ENCODE measurements at places on chromosomes 2 and 18.

DNA sequence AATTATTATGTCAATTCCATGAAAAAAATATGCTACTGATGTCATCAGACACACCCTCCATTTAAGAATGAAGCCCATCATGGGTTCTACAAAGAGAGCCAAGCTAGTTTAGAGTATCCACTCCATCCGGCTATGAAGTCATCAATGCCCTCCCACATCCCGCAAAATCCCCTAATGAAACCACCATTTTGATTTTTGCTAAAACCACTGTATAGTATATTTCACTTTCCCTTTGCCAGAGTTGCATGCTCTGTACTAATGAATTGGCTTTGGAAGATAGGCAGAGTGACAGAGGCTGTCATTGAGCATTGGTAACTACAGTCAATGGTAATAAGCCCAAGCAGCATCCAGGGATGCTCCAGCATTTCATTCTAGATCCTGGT is 118.6 kb downstream of the ANKRD44 start:
- no peak for DNase-seq

DNA sequence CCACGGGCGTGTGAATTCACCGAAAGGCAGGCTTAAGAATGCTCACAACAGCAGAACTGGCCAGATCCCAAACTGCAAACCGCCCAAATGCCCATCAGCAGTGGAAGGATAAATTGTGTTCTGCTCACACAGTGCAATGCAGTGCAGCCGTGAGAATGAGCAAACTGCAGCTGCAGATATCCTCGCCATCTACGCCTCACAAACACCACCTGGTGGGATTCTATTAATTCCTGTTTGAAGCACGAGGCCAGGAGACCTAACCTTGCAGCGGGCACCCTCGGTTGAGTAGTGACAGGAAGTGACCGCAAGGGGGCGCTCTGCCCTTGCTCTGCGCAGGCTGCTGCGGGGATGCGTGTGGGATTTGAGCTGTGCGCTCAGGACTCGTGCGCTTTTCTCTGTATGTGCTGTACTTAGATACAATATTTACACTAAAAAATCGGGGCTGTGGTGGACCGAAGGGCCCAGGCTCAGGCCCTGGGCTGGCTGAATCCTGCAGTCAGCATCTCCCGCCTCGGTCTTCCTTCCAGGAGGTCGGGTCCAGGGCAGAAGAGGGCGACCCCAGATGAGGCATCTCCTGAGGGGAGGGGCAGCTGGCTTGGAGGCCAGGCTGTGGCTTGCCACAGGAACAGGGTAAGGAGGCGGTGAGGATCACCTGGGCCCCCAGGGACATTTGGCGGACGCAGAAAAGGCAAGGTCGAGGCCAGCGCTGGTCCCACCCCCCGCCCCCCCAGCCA is 19.8 kb upstream of the PDIA6 start:
- peak; percentile 84 for DNase-seq

DNA sequence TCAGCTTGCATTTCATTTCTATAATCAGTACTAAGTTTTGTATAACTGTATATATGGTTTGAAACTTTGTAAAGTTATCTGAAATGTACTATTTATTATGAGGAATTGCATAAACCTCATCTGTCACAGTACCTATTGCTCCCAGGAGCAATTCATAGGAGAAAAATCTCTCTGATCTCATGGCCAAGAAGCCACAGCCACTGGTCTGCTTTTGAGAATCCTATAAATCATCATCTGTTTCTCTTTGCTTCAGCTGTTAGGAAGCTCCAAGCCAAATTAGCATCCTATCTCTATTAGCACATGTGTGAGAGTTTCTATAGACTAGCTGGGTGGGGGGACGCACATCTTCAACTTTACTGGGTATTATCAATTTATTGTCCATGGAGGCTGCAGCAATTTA is 210.3 kb downstream of the CYP26B1 start:
- no peak for DNase-seq

- DNase-seq, result no peak
These were observed 454.4 kb upstream of the ACVR2A start for GRCh38 chr2:147390475-147390874.

DNA sequence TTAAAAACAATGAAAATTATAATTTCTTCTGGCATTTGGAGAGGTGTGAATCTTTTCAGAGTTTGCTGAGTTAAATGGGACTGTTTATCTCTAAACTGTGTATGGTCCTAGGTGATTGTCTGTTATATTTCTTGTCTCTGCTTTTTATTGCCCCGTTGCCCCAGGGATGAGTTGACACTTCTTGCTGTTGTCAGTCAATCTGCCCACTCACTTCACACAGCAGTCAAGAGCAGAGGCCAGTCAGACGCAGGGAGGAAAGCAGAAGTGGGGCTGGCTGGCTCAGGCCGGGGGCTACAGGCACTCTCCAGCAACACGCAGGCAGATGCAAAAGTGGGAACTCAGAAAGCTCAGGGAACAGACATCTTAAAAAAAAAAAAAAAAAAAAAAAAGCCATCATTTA is 365.2 kb downstream of the CLIP4 start:
- DNase-seq, result no peak

- DNase-seq, result no peak
These were observed 196.6 kb downstream of the PMAIP1 start for GRCh38 chr18:60096428-60096827.

DNA sequence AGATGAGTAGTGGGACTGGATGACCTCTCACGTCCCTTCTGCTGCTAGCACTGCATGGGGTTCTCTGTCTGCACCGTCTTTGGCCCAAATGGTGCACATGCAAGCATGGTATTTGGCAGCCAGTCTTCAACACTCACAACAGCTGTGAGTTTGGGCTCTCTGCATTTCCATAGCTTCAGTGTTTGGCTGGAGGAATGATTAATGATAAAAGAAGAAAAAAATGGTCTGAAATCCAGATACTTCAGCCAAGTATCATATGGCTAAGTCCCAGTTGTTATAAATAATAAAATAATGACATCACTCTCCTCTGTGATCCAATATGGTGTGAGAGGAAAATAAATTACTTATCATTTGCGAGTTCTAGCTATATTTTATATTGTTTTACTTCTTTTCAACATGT is 173.3 kb downstream of the DCDC2C start:
- no peak for DNase-seq

GRCh38 chr2:22518641-22519040 is 866.3 kb upstream of the KLHL29 start:
- DNase-seq, result no peak

- DNase-seq, result no peak
These were observed 157.3 kb upstream of the APCDD1 start for GRCh38 chr18:10297086-10297485.

DNA sequence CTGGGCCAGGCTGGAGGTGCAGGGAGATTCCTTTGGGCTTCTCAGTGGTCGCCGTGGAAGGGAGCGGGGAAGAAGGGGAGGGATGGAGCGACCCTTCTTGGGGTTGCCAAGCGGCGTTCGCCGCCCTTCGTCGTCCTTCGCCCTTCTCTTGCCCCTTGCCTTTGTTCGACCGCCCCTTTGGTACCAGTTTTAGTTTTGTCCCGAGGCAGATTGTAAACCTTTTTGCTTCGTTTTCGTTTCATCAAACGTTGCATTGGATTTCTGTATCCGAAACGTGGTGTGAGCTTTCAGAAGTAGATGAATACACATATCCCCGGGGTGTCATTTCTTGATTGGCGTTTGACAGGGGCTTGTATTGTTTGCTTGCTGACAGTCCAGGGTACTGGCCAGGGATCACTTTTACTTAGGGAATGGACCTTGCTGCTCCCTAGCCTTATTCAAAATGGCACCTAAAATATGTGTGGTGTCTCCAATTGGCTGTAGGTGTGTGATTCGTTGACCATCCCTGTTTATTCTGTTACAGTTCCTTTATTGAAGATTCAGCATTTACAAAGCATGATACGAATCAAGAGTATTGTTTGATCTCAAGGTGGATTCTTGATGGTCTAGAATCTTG is 788 bp downstream of the USP14 start:
- no peak for DNase-seq

DNA sequence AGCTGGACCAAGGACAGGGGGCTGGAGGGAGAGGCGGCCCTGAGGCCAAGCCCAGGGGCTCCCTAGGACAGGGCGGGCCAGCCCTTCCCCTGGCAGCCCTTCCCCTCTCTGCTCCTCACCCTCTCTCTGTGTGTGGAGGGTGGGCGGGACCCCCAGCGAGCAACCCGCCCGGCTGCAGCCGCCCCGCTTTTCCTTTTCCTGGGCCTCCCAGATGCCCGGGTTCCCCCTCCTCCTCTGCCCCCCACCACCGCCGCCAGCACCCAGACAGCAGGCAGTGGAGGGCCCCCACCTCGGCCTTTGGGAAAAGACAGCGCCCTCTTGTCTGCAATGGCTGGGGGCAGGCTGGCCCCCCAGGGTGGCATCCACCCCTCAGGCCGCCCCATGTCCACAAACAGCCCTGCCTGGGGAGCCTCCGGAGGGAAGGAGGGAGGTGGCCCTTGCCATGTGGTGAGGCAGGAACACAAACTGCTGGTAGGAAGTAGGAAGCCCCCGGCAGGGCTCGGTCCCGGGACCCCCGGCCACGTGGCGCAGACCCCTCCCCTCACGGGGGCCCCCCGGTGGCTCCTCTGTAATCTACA is 135.1 kb upstream of the CTDP1 start:
- no peak for DNase-seq

DNA sequence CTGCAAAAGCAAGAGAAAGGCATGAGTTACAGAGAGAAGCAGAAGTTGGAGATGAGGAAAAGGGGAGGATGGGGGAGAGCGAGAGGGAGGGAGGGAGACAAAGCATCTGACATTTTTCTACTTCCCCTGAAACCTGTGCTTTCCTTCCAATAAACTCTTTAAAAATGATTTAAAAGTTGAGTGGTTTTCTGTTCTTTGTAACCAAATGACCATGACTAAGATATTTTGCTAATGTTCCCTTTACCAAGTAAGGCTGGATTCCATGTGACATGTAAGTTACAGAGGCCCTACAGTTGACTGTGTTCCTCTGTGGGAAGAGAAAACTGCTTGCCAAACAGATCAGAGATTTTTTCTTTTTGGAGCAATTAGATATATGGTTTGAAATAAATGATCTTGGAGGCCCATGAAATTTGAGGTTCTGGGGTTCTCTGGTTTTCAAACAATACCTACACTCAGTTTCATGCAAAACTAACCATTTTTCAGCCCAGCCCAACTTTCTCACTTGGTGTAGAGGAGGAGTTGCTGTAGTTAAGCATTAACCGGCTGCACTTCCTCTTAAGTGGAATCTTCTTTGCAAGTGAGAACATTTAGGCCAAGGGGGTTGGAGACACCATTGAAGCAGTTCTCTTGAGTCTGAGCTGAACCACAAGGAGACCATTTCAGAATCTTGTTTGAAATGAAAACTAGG is 34.5 kb downstream of the INSIG2 start:
- DNase-seq, result no peak

GRCh38 chr2:34098256-34098655 is 499.2 kb upstream of the FAM98A start:
- DNase-seq, result no peak

- no peak for DNase-seq
These were observed 500.8 kb upstream of the ZEB2 start for GRCh38 chr2:145020694-145021093.

- DNase-seq, result peak; percentile 89
These were observed 5.1 kb upstream of the MIB1 start for GRCh38 chr18:21735452-21736015.

GRCh38 chr18:27411911-27412310 is 226.8 kb upstream of the CHST9 start:
- no peak for DNase-seq

- no peak for DNase-seq
These were observed 37.1 kb downstream of the EVA1A start for GRCh38 chr2:75523313-75524275.

- DNase-seq, result no peak
These were observed 45.2 kb downstream of the ACVR1 start for GRCh38 chr2:157830696-157831570.

GRCh38 chr2:233689031-233689430 is 3.7 kb upstream of the UGT1A6 start:
- DNase-seq, result no peak

DNA sequence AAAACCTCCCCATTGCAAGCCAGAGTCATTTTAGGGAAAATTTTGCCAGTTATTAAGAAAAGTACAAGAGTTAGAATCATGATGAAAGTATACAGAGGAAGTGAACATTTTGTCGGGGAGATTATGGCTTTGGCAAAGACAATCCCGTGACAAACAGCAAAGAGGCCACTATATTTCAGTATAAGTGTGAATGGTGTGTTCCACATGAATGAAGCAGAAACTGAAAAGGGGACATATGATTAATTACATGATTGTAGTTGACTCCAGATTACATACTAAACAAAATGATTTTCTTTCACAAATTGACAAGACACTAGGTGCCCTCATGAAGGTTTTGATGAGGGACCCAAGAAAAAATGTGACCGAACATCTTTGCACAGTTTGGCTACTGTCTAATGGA is 42.0 kb downstream of the SP140 start:
- no peak for DNase-seq

- no peak for DNase-seq
These were observed 86.6 kb upstream of the TMEM247 start for GRCh38 chr2:46392561-46393346.

DNA sequence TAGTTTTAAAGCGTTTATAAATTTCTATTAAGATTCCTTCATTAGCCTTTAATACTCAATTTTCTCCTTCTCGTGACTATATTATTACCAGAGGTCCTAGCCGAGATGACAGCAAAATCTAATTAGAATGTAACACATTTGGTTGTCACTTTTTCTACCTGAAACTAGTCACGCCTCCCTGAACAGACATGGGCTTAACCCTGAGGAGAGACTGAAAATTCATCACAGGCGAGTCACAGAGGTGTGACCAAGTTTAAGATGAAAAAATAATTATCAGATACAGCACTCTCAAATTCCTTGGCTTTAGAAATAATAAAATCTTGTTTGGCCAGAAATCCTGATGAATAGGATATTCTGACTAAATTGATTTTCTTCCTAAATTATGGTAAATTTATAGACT is 834.4 kb upstream of the SLC39A10 start:
- DNase-seq, result no peak

- no peak for DNase-seq
These were observed 2.8 kb upstream of the ATF2 start for GRCh38 chr2:175170659-175171304.

DNA sequence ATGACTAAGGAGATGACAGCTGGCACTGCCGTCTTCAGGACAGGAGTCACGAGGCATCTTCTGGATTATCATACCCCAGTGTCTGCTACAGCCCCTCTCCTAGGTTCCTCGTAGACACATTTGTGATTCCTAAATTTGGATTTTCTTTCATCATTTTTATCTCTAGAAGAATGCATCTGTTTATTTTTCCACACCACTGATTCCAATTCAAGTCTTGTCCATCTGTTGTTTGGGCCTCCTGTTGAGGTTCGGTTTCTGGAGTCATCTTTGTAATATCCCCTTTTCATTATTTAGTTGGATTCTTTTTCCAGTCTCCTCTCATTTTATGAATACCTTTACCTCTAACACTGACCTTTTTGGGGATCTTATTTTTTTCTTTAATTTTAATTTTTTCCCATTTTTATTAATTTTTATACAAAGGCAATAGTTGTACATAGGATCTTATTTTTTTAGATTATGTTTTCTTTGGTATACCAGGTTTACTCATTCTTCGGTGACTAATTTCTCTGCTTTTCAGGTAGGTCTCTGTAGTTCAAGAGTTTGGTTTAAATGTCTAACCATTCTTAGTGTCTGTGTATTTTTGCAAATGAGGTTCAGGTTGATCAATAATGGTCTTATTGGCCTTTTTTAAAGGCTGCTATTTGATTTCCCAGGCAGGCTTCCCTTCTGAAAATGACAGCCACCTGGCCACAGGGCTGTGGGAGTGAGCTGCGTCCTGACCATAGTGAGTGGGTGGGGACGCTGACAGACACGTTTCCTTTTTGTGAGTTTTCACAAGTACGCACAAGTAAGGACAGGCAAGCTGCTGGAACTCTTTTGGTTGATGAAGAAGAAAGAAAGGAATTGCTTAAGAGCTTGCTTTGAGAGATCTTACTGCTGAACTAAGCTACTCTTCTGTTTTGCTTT is 34.5 kb downstream of the FARP2 start:
- DNase-seq, result no peak

All from colonic mucosa (tissue), 4 donors.